Jurkat, Clone E6-1 (cell line): ENCODE measurements at places on chromosomes 11 and 22.

DNA sequence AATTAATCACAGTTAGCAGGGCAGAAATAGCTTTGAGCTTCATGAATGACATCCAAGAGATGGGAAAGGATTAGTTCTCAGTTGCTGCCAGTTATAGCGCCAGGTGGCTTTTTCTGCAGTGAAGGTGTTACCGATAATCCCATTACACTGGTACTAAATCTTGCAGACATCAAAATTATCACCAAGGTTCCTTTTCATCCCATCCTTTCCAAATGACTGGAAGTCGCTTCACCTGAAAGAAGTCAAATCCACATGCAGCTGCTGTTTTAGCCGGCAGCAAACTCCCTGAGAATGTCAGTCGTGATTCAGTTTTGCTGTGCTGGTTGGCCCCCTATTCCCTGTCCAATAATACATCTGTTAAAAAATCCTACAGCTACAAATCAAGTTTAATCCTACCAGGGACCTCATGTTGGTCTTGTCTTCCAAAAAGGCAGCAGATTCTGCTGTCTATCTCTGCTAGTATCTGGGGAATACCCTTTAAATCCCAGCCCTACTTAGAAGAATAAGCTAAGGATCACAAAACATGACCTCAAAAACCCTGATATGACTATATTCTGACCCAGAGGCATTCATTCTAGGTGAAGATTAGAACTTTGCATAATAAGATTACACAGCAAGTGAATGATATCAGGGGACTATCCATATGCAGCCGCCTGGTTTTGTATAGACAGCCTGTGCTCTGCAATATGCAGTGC lies 31.7 kb downstream of the IMMP1L start:
- no peak for DNase-seq

DNA sequence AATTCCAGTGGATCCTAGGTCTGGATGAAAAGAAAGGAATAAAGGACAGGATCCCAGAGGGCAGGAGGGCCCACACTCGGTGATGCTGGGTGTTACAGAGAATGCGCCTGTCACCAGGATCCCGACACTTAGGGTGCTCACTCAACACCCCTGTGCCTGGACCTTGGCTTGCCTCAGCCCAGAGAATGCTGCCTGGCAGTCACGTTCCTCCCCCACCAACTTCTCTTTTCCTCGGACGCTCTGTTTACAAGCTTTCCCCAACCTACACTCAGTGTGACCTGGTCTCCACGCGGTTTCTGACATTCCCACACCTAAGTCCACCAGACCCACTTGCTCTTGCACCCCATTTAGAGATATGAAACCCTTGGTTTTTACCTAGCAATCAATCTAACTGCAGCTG lies 38.0 kb upstream of the ETS1 start:
- no peak for DNase-seq

GRCh38 chr11:33324302-33324985 lies 67.3 kb downstream of the HIPK3 start:
- DNase-seq, result no peak

- DNase-seq, result no peak
These were observed 29.6 kb downstream of the SNX19 start for GRCh38 chr11:130886704-130887103.

GRCh38 chr11:133981156-133981555 lies 24.4 kb upstream of the IGSF9B start:
- DNase-seq, result no peak

DNA sequence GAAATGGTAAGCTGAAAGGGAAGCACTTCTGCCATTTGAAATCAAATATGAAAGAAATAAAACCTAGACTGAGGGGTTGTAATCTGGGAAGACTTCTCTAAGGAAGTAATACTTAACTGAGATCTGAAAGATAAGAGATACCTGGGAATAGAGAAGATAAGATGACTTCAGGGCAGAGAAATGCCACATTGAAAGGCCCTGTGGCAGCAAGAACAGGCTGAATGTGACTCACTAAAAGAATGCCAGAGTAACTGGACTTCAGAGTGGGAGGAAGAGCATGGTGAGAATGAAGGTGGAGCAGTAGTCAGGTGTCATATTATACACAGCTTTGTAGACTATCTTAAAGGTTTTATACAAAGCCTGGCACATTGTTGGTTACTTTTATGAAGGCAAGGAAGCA lies 17.6 kb downstream of the CALCA start:
- no peak for DNase-seq

DNA sequence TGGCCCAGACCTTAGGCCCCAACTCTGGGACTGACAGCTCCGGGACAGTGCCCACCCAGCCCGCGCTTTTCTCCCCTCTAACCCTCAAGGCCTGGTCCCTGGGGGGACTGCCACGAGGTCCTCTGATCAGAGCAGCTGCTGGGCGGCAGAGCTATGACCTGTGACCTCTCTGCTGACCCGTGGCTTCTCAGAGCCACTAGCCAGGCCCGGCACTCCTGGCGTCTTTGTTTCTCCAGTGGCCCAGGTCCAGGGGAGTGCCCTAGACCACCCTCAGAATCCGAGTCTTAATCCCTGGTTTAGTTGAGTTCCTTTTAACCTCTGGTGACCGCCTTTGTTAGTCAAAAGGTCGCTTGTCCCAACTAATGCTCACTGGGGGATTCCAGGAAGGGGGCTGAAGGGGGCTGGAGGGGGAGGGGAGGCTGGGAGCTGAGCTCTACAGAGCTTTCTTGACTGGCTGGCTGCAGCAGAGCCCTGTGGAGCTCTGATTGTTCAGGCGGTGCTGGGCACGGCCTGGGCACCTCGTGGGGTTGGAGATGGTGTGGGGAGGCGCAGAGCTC lies 1.2 kb downstream of the FBLN1 start:
- no peak for DNase-seq

- no peak for DNase-seq
These were observed 1.5 kb downstream of the MAPK11 start for GRCh38 chr22:50268655-50269113.

DNA sequence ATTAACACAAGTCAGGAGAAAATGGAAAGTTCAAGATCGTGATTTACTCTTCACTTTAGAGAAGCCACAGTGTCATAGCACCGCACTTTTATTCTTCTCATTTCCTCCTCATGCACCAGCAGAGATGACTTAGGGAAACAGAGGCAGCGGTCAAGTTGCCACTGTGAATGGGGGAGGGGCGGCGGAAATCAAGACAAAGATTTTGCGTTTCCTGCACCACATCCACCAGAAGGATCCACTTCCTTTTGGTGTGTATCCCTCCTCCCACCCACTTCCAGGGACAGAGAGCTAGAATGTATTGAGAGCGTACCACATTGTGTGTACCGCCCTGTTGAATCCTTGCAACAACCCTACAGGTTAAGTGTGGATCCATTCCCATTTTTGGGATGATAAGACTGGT lies 21.8 kb downstream of the TSPAN18 start:
- no peak for DNase-seq

DNA sequence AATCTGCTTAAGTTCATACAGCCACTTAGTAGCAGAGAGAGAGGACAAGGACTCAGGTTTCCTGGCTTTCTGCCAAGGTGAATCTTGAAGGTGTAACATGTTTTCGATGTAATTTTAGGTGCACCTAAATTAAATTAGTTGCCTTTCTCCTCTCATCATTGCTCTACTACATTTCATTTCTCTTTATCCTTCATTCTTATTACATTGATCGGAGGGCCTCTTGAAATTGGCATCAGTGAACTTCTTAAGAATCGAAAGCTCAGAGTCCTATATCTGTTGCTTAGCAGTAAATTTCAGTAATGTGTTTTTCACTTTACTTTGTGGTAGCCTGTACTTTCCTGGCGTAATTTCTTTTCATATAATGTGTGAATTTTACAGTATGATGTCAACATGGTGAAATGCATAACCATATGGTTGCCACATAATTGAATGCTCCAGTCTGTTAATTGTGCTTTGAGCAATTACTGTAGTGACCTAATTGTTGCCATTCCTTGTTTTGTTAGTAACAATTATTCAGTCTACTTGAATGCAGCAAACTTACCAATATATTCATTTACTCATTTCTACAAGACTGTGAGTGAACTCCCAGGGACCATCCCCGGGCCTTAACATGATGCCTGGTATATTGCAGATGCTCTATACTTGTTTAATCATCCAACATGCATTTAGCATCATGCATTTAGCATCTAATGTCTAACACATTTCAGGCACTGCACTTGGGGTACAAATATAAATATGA lies 138.1 kb downstream of the MAML2 start:
- DNase-seq, result no peak

- DNase-seq, result no peak
These were observed 12.3 kb upstream of the OR56A3 start for GRCh38 chr11:5929571-5930368.

GRCh38 chr22:39114112-39114511 lies 17.1 kb downstream of the APOBEC3H start:
- DNase-seq, result no peak

- no peak for DNase-seq
These were observed 344.4 kb downstream of the CTTN start for GRCh38 chr11:70742553-70743291.

DNA sequence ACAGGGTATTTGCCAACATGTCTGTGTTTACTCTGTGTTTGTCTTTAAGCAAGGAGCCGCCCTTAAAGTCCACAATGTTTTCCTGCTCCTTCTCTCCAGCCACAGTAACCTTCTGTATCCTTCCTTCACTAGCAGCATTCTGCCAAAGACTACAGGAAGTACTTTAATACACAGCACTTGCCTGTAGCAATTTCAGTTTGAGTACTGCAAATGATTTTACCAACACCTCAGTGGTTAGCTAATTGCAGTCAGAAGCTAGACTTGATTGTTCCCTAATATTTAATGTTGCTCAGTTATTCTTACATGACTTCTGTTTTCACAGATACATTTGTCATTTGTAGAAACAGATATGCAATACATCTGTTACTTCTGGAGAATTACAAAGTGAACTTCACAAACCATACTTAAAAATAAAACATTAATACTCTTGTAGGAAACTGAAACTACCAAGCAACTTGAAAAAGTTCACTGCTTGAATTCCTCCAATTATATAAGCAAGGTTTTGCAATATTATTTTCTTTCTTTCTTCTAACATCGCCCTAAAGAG lies 69.1 kb downstream of the FCHSD2 start:
- DNase-seq, result peak; percentile 31

GRCh38 chr22:42895541-42895981 lies 38.5 kb upstream of the ARFGAP3 start:
- no peak for DNase-seq

DNA sequence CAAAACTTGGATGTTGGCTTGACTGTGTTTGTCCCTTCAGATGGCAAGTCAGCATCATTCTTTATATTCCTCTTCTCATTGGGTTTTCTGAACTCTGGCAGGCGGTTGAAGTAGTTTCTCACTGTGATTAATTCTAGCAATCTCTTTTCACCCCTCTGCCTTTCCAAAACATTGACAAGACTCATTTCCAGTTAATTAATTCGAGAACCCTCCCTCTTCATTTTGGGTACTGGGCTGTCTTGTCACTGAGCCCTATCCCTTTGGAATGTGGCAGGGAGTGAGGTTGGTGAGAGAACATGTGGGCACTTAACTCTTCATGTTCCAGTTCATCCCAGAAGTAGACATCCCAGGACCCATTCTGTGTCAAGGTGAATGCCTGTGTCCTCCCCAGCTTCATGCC lies 133.0 kb downstream of the WNT7B start:
- DNase-seq, result no peak

GRCh38 chr11:79358258-79358657 lies 82.6 kb downstream of the TENM4 start:
- no peak for DNase-seq

DNA sequence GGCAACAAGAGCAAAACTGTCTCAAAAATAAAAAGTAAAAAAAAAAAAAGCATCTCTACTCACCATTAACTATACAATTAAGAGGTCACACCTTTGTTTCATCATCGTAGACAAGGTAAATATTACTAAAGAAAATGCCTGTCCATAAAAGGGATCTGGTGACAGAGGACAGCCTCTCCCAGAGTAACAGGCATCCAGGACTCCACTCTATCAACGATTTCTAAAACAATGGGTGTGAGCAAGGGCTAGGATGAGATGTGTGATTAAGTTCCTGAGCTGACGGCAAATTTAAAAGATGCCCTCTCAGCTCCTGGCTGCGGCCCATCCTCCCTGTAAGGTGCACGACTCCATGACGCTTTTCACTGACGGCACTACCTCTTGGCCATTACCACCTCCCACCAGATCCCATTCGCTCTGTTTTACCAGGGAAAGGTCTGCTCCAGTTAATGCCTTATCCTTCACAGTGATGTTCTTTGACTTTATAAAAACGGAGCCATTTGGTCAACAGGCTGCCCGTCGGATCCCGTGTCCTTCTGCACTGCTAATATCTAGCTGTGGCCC lies 2.3 kb upstream of the TMEM45B start:
- DNase-seq, result no peak

- DNase-seq, result peak; percentile 42
These were observed 47.3 kb downstream of the NEU3 start for GRCh38 chr11:75035911-75036565.

DNA sequence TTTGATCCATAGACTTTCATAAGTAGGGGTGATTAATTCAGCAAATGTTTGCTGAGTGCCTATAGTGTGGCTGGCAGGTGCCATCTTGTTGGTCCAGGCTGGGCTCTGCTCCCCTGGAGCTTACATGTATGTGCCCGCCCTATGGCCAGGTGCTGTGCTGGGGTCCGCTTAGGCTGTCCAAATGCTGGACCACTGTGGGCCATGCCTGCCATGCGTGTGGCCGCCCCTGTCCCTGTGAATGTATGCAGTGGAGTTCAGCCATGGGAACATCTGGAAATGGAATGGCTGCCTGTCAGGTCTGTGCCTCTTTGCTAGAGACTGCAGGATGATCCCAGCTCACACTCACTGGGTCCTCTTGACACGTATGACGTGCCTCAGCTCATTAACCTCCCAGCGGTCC lies 594.6 kb downstream of the TBC1D22A start:
- DNase-seq, result no peak

GRCh38 chr22:23044570-23044969 lies 25.7 kb upstream of the GNAZ start:
- DNase-seq, result no peak

DNA sequence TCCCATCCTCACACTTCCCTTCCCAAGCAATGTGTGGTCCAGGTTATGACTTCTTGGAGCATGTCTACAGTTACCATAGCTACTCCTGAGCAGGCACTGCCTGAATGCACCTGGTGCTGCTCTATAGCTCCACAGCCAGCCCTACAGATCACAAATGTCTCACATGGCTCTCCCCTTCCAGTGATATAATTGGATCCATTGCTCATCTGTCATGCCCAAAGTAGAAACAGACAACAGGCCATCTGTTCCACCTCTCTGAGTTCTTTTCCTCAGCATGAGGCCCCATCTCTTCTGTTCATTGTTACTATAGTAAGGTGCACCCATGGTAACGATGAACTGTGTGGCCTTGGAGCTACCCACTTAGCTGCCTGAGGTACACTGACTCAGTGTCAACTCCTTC lies 320.3 kb upstream of the ZC3H12C start:
- DNase-seq, result no peak

DNA sequence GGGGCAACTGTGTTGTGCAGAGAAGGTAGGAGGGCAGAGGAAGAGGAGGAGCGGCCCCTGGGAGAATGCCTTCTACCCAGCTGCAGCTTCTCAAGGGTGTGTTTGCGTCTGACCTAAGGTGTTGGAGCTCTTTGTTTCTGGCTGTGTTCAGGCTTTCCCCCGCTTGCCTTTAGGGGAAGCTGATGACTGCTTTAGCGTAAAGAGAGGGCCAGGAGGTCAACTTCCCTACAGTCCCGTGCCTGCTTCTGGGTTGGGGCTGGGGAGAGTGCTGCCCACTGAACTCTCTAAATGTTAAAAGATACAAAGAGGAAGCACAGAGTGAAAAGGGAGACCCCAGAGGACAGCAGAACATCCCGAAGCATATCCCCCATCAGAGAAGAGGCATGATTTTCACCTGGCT lies 99.2 kb downstream of the PTPRJ start:
- DNase-seq, result no peak
